Astrocyte of the hippocampus (primary cell): ENCODE measurements at places on chromosomes 12 and 14.

DNA sequence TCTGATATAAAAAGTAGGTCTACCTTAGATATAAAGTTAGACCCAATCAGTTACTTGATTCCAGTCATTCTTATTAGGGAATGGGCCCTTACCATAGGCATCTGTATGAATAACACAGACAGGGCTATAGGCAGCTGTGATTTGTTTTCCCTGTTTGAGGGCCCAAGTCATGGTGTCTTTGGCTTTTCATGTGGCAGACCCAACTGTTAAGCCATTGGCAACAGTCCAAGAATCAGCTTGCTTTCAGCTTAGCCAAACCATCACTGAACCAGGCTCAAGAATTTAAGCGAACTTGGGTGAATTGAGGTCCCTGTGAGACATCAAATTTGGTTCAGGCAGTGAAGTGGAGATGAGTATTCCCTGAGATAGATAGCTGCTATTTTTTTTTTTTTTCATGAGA, 111.2 kb downstream of the LRRIQ1 start:
- DNase-seq, result no peak

- no peak for DNase-seq
Measured at GRCh38 chr14:71943695-71944018, 11.4 kb downstream of the RGS6 start.

DNA sequence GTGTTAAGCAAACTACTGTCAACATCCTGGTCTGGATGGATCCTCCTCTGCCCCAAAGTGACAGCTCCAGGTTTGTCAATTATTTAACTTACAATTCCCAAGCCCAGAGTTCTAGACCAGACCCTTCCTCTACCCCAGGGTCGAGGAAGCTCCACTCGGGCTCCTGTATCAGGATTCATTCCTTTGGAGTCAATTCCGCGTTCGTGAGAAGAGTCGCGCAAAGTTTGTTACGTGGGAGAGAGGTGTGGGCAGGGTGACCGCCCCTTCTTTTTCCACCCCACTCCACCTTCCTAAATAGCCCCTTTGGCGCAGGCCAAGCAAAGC, 479 bp downstream of the SEL1L start:
- DNase-seq, result no peak

DNA sequence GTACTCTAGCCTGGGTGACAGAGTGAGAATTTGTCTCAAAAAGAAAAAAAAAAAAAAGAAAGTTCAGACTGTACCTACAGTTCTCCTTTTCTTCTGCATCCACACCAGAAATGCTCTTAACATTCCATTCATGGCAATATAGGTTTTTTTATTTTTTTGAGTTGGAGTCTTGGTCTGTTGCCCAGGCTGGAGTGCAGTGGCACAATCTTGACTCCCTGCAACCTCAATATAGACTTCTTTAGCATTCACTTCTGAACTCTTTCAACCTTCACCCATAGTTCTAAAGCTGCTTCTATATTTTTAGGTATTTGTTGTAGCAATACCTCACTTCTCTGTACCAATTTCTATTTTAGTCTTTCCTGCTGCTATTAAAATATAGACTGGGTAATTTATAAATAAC, 1095.7 kb downstream of the FLRT2 start:
- no peak for DNase-seq

DNA sequence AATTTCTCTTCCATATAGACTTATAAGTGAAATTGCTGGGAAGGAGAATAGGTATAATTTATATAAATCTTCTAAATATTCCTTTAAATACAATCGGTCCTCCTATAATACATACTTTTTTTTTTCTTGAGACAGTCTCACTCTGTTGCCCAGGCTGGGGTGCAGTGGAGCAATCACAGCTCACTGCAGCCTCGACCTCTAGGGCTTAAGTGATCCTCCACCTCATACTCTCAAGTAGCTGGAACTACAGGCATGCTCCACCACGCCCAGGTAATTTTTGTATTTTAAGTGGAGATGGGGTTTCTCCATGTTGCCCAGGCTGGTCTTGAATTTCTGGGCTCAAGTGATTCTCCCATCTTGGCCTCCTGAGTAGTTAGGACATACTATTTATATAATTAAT, 29.7 kb upstream of the NPFF start:
- no peak for DNase-seq

- DNase-seq, result no peak
Measured at GRCh38 chr14:90979515-90979914, 80.9 kb downstream of the RPS6KA5 start.

GRCh38 chr14:24250354-24250753, 7.9 kb upstream of the TINF2 start:
- DNase-seq, result no peak

DNA sequence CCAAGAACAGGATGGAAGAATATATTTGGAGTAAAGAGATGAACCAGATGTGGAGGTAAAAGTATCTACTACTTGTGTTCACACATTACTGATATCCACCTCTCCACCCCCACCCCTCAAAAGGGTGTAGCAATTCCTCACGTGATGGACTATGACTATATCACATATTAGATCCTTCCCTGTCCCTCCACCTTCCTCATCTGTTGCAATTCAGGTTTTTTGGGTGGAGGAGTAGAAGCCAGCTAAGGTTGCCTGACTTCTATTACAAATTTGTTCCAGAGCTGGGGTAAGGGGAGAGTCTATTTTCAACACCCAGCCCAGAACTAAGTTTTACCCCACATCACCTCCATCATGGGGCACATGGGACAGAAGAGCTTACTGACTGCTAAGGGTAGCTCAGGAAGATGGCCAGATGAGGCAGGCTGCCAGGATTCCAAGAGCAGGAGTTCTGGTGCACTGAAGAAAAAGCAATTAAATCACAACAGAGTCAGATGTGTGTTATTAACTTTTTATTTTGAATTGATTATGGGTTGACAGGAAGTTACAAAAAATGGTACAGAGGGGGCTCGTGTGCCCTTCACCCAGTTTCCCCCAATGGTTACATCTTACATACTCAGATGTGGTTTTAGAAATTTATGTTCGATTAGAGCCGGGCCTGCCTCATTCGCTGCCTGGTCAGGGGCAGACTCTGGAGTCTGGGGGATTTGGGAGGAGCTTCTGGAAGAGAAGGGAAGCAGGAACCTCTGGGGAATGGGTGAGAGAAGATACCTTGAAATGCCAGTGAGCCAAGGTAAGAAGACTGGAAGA, 2.1 kb downstream of the RNASE13 start:
- DNase-seq, result no peak

DNA sequence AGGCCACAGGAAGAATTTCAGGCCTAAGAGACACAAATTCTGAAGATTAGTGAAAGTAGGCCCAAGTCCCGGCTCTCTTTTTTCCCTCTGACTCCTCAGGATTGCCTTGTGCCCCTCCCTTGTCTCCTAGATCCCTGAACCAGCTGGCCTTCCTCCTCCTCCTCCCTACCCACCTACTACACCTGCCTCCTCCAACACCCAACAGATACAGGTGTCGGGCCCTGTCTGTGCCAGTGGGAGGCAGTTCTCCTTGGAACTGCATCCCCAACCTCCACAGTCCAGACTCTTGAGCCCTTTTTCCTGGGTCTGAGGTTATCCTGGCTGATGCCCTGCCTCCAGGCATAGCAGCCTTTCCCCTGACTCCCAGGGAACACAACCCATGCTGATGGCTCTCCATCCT, 1.8 kb downstream of the PPP1R1A start:
- no peak for DNase-seq

- DNase-seq, result no peak
Measured at GRCh38 chr12:52352951-52353350, 14.3 kb downstream of the KRT85 start.

GRCh38 chr14:78758333-78758732, 588.2 kb downstream of the NRXN3 start:
- peak; percentile 64 for DNase-seq

DNA sequence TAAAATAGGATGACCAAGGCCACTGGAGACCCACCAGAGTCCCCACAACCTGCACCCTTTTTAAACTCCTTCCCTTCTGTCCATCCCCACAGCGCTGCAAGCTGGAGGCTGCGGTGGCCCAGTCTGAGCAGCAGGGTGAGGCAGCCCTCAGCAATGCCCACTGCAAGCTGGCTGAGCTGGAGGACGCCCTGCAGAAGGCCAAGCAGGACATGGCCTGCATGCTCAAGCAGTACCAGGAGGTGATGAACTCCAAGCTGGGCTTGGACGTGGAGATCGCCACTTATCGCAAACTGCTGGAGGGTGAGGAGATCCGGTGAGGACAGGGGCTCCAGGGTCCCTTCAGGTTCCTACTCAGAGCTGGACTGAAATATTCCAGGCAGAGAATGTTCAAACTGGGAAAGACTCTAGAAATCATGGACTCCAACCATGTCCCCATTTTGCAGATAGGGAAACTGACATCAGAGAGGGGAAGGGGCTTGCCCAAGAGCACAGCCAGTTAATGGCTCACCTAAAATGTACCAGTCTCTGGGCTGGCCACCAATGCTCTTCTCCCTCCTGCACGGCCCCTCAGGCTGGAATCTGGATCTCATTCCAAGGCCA, 17.2 kb downstream of the KRT85 start:
- DNase-seq, result no peak

DNA sequence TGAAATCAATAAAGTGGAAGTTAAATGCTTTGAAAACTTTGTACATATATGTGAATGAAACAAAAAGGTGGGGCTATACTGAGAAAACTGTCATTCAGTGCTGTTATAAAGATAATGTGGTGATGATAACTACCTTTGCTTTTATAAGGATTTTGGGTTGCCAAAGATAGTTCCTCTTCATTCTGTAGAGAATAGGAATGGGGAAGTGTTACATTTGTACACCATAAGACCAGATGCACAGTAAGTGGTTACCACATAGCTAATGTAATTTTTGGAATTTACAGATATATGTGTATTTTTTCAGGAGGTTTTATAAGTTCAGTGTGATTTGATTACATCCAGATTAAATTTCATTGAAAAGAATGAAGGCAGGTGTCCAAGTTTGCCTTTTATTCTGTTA, 18.1 kb downstream of the RAB21 start:
- DNase-seq, result no peak

- DNase-seq, result no peak
Measured at GRCh38 chr14:100857923-100858837, 32.3 kb downstream of the MEG3 start.

- DNase-seq, result peak; percentile 85
Measured at GRCh38 chr12:124720681-124721500, 142.8 kb downstream of the SCARB1 start.

DNA sequence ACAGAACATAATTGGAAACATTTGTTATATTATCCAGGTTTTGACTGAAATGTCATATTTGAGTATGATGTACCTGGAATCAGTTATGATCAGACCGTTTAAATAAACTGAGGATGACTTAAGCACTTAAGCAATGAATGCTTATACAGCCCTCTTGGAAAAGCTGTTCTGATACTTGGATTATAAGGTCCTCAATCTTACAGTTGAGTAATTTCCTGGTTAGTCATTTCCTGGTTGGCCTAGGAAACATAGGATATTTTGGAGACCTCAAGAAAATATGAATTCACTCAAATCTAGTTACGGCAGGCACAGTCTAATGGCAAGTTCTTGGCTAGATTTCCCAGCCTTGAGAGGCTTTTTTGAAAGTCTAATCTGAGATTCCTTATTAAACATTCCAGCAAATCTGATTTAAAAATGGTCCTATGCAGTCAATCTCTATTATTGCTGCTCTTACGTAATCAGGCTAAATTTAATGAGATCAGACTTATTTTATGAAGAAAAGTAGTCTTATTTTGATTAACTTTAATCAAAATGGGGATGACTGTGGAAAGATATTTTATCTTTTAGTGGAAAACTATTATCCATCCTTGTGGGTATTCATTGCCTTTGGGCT, 447.2 kb downstream of the SNAPC1 start:
- peak; percentile 23 for DNase-seq

DNA sequence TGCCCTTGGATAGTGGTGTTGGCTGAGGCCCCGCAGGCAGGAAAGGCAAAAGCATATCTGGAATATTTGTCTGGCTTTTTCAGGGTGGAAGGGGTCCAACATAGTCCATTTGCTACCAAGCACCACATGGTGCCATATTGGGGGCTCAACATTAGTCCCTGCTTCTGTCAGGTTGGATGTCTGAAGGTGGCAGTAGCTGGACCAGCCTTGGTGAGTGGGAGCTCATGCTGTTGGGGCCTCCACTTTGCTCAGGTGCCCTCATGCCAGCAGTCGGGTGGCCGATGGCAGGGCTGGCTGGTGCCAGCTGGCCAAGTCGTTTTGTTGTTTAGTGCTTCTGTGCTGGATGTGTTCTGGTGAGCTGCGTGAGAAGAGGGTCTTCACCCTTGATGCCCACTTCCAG, 135.3 kb downstream of the PAPOLA start:
- no peak for DNase-seq

DNA sequence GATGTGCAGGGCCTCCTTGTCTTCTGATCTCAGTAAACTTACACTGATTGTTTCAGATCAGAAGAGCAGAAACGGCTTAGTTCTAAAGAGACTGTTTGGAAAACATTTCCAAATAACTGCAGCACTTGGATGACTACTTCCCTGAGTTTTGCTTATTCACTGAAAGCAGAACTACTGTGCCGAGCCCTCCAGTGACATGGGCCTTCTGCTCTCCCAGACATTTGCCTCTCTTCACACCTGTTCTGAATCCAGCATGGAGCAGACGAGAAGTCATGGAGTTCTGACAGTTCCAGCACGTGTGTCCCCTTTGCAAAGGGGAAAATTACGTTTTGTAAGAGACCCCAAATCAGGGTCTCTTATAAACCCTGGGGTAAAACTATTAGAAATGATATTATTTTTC, 31.4 kb downstream of the ETNK1 start:
- DNase-seq, result no peak

GRCh38 chr12:15677726-15678201, 111.4 kb downstream of the EPS8 start:
- DNase-seq, result no peak

GRCh38 chr14:28130610-28131284, 635.8 kb upstream of the FOXG1 start:
- no peak for DNase-seq

- DNase-seq, result no peak
Measured at GRCh38 chr12:53453953-53454640, 2.2 kb downstream of the PCBP2 start.

GRCh38 chr14:43669355-43669754, 837.7 kb downstream of the FSCB start:
- DNase-seq, result no peak

DNA sequence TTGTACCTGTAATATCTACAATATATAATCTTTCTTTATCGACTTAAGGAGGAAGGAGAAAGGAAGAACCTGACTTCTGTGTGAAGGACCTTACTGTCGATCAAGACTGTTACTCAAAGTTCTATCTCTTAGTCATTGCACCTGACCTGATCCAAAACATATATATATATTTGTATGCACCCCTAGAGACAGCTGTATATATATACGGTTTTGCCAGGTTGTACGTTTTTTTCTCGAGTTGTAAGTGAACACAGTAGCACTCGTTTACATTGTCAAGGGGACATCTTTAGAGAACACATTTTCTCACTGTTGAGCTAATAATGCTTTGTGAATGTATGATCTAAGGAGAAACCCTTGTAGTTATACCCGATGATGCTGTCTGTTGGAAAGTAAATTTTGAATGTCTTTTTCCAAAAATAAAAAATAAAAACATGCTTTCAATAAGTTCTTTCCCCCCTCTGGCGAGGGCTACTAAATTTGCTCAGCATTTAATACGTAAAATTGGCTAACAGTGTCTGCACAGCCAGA, 536 bp upstream of the SLC35E3 start:
- no peak for DNase-seq

GRCh38 chr12:118706437-118706836, 274.9 kb upstream of the SRRM4 start:
- DNase-seq, result no peak

- DNase-seq, result no peak
Measured at GRCh38 chr14:55771242-55771981, 191.4 kb downstream of the KTN1 start.

- peak; percentile 48 for DNase-seq
Measured at GRCh38 chr14:31884776-31885379, 192.2 kb upstream of the ARHGAP5 start.

GRCh38 chr14:77862154-77862786, 62.4 kb downstream of the ADCK1 start:
- DNase-seq, result peak; percentile 75
